NCI-H2081 (cell line): ENCODE measurements at places on chromosomes 5 and 9.

- no peak for DNase-seq
Measured at GRCh38 chr9:133713150-133713959, 24.8 kb downstream of the SARDH start.

DNA sequence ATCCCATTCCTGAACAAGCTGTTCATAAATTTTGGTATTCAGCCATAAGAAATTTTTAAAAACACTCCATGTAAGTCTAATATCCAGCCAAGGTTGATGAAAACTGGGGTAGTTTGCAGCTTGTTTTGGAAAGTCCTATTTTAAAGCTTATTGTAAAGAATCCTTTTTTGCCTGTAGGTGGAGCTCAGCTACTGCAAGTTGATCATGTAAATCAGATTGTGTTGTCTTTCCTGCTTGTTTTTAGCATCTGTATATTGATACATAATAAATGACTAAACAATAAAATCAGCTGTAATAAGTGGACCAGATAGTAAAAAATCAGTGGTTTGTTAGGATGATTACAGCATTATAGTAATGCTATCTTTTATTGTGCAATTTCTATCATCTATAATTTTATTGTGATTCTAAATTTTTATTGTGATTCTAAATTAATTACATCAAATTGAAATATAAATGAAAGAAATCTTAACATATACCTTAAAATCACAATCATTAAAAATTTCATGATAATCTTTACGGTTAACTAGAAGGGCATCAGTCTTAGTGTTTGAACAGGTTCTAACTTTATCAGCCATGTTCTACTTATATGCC lies 42.4 kb downstream of the CWC27 start:
- DNase-seq, result peak; percentile 45

DNA sequence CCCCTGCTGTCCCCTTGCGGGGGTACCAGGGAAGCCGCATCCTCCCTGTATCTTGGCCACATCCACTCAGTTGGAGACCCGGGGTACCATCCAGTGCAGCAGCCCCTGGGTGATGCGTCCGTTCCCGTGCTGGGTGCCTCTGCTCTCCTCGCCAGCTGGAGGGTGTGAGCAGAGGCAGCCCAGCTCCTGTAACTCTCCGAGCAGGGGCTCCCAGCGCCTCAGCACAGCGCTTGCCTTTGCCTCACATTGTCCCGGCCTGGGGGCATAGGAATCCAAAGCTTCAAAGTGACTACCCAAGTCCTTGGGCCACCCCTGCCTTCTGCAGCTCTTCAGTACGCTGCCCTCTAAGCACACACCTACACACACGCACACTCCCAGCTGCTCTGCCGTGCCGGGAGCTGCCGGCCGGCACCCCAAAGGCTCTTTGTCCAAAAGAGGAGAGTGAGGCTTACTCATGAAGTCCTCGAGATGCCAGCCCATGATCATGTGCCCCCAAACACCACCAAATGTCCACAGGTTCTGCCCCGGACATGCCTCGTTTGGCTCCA lies 733 bp downstream of the ANGPTL2 start:
- DNase-seq, result no peak

DNA sequence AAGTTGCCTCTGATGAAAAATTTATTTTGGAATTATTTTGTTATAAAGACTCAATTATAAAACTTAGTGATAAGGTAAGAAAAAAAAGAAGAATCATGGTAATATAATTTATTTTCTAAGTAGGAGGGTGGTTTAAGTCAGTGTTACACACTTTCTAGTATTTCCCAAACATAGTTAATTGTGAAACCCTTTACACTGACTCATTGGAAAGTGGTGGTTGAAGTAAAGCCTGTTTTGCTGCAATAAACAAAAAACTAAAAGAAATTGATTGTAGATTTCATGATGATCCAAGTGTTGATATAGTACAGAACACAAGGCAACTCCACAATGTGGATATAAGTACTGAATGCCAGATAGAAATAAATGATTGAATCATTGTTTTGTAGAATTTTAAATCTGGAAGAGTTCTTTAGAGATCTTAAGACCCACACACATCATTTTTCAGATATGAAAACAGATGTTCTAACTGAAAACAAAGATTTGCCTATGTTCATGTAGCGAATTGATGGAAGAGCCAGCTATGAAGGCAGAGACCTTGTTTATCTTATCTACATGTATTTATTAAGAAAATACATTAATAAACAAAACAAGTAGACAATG lies 539.8 kb downstream of the PRELID2 start:
- DNase-seq, result no peak

- no peak for DNase-seq
Measured at GRCh38 chr9:2729721-2730120, 12.4 kb downstream of the KCNV2 start.

GRCh38 chr9:34929506-34930102 lies 28.5 kb upstream of the PHF24 start:
- DNase-seq, result peak; percentile 19

DNA sequence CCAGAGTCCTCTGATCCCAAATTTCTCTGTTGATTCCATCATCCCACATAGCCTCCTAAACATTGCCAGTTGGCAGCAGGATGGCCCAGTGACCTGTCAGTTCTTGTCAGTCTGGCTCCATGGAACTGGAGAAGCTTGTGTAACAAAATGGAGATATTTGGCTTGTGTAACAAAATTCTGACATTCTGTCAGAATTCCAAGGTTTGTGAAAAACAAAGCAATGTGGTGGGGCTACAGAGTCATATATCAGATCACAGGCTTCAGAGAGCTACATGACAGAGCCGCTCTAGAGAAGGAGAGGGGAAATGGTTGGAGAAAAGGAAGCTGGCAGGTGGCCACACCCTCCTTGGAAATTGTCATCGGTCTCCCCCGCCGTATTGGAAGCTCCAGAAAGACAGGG lies 75.4 kb upstream of the MAN2A1 start:
- no peak for DNase-seq

GRCh38 chr9:20865347-20865746 lies 166.1 kb downstream of the HACD4 start:
- no peak for DNase-seq

GRCh38 chr9:87342743-87343142 lies 154.9 kb upstream of the DAPK1 start:
- no peak for DNase-seq

DNA sequence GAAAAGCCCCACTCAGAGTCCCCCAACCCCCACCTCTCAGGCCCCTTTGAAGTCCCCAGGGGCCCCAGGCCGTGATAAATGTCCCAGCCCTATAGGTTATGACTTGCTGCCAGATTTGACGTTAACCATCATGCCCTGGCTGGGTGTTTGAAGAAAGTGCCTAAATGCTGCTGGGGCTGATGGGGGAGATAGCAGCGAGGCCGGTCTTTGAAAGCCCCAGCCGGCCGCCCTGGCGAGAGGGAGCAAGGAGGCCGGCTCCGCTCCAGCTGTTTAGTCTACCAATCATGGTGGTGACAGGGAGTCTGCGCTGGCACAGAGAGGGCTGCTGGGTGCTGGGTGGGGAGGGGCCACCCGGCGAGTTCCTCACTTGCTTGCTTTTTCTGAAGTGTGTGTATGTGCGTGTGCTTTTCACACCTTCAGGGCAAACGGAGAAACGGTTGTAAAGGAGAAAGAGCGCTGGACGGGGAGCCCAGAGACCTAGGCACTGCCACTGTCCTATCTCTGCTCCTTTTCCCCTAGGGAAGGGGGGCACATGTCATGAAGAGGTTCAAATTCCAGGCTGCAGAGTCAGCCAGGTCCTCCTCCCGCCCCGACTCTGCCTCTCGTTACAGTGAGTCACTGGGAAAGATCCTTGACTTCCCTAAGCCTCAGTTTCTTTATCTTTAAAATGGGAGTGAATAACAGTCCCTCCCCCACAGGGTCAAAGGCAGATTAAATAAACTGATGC lies 126.1 kb upstream of the HAND1 start:
- no peak for DNase-seq

DNA sequence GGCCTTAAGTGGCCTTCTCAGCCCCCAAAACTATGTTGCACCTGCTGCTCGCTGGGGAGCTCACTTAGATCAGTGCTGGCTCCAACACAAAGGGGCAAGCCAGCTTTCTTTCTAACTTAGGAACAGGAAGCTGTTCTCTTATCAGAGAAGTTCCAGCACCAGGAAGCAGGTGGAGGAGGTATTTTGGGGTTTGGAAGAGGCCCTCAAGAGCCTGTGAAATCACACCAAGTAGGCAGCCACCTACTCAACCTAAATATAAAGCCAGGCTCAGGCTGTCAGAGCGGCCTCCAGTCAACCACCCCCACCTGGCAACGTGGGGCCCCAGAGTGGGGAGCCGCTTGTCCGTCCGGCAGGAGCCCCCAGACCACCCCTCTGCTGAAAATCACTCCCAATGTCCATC lies 152.8 kb downstream of the OLFM1 start:
- no peak for DNase-seq

- DNase-seq, result no peak
Measured at GRCh38 chr5:9388941-9389674, 156.8 kb downstream of the SEMA5A start.

GRCh38 chr5:35158204-35158603 lies 72.1 kb downstream of the PRLR start:
- DNase-seq, result no peak

DNA sequence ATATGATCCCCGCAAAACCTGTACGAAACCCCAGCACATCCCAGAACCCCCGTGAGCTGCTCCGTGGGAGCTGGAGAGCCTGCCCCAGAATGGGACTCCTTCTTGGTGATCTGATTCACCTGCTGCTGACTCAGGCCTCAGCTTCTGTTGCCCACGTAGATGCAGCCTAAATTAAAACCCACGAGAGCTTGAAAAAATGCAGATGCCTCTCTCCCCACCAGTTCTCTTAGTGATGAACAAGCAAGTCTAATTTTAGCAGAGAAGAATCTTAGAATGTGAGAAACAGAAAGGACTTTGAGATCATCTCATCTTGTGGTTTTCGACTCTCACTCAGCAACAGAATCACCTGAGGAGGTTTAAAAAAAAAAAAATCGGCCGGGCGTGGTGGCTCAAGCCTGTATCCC lies 57.6 kb downstream of the TMOD1 start:
- no peak for DNase-seq

DNA sequence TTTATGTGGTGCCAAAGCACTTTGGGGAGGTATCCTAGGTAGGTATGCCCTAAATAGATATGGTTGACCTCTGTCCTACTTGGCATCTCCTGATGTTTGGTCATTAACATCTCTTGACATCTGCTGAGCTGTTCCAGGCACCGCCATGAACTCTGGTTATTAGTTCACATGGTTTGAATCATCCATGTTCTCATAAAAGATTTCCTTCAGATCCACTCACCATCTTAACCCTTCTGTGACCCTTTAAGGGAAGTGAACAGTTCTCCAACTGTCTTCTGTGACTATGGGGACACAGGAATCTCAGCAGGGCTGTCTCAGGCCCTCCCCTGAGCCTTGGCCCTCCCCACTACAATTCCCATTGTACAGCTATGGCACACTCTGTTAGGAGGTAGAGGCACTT lies 167.7 kb downstream of the CDH6 start:
- DNase-seq, result no peak

- no peak for DNase-seq
Measured at GRCh38 chr5:109655841-109656240, 33.9 kb upstream of the MAN2A1 start.

- no peak for DNase-seq
Measured at GRCh38 chr9:31243386-31243785, 1141.1 kb upstream of the ACO1 start.

GRCh38 chr5:113302120-113302519 lies 132.7 kb downstream of the TSSK1B start:
- DNase-seq, result no peak

GRCh38 chr5:31962871-31963307 lies 211.2 kb downstream of the GOLPH3 start:
- DNase-seq, result no peak

DNA sequence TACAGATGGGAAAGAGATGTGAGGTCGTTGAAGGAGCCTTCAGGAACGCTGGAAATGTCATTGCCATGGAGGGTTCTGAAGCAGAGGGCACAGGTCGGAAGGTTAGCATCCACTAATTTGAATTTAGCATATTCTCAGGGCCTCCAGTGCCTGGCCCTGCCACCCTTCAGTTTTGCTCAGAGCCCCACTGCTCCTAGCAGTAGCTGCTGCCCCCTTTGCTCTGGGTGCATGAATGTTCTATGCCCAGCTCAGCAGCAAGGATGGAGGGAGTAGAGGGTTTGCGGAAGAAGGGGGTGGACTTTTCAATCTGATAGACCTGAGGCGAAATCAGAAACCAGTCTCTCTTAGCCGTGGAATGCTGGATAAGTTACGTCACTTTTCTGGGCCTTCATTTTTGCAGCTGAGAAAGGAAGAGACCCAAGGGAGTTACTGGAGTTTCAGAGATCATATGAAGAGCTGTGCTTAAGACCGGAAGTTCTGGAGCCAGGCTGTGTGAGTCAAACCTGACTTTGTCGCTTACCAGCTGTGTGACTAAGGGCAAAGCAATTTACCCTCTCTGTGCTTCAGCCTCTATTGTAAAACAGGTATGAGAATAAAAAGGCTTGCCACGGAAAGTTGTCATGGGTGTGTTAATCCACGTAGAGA lies 133.2 kb upstream of the PANK3 start:
- no peak for DNase-seq

DNA sequence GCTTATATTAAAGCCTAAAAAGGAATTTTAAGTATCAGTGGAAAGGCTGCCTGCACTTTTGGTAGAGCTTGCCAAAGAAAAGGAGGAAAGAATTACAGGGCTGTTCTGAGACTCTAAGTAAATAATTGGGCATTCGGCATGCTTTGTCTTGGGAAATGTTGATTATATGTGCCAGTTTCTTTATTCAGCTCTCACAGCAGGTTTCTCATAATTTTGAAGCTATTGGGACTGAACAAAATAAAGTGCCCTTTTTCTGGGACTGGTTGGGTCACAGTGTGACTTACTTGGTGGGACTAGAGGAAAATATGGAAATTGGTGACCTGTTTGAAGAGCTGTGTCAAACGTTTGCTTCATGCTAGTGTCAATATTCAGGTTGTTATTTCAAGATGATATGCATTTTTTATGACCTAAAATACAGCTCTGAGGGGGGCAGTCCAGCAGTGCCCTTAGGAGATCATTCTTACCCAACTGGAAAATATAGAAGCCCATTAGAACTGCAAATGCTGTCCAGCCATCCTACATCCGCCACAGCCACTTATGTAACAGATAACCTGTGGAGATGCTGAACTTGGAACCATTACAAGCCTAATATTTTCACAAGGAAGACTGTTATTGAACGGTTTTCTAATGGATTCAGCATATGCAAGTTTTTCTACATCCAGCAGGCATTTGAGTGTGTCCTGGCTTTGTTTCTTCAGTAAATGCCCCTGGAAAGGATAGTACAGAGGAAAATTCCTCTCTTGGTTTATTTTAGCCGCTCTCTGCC lies 122.4 kb downstream of the SNCAIP start:
- DNase-seq, result peak; percentile 62

- DNase-seq, result no peak
Measured at GRCh38 chr5:64773533-64773932, 4.8 kb downstream of the CWC27 start.

DNA sequence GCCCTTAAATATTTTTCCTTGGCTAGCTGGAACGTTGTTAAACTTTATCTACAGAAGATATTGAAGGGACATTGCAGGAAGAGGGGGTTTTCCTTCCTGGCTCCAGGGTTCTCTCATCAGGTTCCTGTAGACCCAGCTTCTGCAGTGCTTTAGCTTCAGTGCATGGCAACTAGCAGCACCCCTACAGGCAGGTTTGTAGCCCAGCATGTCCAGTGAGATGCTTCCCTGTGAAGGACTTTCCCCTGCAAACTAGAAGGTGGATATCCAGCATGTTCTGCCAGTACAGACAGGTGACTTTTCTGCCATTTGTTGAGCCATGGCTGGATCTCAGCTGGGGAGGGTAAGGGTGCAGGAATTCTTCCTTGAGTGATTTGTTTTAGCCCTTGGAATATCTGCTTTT lies 10.4 kb downstream of the CCL28 start:
- no peak for DNase-seq
